Caki2 (cell line): ENCODE measurements at places on chromosomes 11 and 22. TPM values are rescaled to one million over a fixed set of nuclear protein-coding genes. Genes with fewer than 3 reads are reported as not detected.

- DNase-seq = no peak
Measured at GRCh38 chr11:11856638-11857037, 14.9 kb downstream of the USP47 start.

The HPX gene
- total RNA-seq = 9.0 TPM in 1 of 2 replicates, not detected in the other

DNA sequence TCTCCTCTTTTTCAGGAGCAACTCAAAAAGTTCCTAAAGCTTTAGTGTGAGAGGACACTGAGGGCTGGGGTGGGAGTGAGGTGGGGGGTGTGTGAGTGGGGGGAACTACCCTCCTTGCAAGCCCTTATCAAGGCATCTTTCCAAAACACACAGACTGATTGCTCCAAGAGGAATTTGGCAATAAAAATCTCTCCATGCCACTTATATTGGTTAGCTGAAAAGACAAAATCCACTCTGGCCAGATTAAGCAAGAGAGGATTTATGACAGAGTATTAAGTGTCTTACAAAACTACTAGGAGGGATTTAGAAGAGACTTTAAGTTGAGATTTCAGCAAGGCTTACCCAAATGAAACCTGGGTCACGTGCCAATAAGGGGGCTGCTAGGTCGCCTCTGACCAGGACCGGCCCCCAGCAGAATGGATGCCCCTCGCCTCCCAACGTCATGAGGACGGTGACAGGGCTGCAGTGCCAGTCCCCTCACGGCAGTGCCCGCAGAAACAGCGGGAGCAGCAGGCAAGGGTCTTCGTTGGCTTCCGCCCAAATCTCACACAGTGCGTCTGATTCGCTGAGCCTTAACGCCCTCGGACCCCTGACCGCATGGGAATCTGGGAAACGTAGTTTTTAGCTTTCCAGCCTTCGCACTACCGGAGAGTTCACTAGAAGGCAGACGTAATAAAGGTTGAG is 22.1 kb upstream of the CTR9 start:
- no peak for DNase-seq

The C11orf68 gene
- total RNA-seq = 12.7 and 36.3 TPM in 2 replicates

DNA sequence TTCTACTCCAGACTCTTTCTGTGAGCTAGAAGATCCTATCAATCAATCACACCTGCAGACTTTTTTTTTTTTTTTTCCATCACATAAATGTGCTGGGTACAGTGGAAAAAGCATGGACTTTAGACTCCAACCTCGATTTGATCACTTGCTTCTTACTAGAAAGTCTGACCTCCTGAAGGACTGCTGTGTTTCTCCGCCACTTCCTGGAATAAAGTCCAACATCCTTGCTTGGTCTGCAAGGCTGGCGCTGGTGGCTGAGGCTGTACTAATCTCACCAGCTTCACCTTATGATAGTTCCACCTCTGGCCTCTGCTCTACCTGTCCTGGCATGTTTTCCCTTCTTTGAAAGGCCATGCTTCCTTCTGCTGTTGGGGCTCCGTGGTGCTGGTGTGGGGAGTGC is 60.9 kb upstream of the SESN3 start:
- no peak for DNase-seq

GRCh38 chr11:68314203-68315170 is 2.1 kb downstream of the LRP5 start:
- DNase-seq = no peak
